Lung (tissue), 17 donors: ENCODE measurements at places on chromosomes 7 and 10.

DNA sequence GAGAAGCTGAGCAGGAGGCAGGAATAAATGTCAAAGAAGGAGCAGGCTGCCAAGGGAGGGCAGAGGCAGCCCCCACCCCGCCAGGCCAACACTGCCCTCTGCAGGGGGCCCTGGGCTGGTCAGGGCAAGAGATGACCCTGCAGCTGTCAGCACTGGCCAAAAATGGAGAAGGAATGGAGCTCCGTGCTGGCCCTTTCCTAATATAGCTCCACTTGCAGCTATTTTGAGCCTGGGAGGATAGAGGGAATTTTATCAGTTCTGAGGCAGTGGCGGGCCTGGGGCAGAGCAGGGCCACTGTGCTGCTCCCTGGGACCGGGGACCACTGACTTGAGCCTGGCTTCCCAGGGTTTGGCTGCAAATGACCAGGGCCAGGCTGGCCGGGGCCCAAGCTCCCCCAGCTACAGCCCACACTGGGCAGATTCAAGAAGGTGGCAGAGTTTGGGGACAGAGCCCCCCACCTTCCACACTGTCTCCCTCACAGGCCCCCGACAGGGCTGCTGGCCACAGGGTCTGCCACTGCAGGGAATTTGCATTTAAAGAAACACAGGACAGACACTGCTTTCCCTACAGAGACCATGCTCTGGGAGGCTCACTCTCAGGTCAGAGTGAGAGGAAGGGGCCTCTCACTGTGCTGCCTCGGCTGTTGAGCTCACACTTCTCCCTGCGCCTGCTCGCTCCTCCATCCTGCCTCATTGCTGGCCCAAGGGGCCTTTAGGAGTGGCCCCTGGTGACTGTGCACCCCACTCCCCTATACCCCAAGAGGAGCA is 16.2 kb downstream of the LDB3 start:
- DNase-seq, result peak; percentile 59

GRCh38 chr10:52807803-52808202 is 35.2 kb upstream of the MBL2 start:
- DNase-seq, result no peak

GRCh38 chr10:17112566-17112965 is 17.0 kb downstream of the CUBN start:
- DNase-seq, result no peak

DNA sequence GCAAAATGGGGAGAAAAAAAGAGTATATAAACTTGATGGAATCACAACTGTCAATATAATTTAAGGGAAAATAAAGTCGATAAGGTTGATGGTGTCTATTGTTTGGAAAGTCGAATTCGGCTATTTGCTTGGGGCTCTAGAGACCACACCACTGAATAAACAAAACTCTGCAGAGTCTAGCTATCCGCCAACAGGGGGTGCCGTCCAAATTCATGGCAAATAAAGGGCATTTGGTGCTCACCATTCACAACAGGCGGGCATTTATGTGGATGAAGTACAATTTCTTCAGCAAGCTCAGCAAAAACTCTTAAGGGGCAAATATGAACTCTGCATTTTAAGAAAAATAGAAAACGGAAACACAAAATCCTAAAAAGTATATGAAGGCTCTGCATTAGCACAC is 23.3 kb downstream of the CD36 start:
- no peak for DNase-seq

- DNase-seq, result no peak
These were observed 46.3 kb upstream of the HBP1 start for GRCh38 chr7:107122486-107122911.
